Activated naive CD8-positive, alpha-beta T cell treated with anti-CD3 and anti-CD28 coated beads, Interleukin-2, amount 50 U/mL, for 24 hours (primary cell): ENCODE measurements at places on chromosomes 12 and 14.
A peak's percentile ranks its signal among the peaks of the same experiment; 100 is the strongest.

- no peaks in the 10 kb centered on the region for H3K4me1 ChIP-seq
- no peak overlapping the region for H3K27ac ChIP-seq
- peaks cover 2% of the 10 kb centered on the region for H3K27me3 ChIP-seq
- DNase-seq, result no peak
- no peak overlapping the region for H3K4me3 ChIP-seq
Measured at GRCh38 chr14:33584697-33585096, 366.2 kb downstream of the EGLN3 start.

GRCh38 chr12:64931981-64932380 lies 107.5 kb downstream of the TBC1D30 start:
- peaks cover 37% of the 10 kb centered on the region for H3K27me3 ChIP-seq
- no peak overlapping the region for H3K27ac ChIP-seq

GRCh38 chr14:99551034-99551922 lies 52.7 kb downstream of the CCDC85C start:
- H3K36me3 ChIP-seq, result no peaks in the 10 kb centered on the region
- no peak overlapping the region for H3K4me3 ChIP-seq
- no peak for DNase-seq

DNA sequence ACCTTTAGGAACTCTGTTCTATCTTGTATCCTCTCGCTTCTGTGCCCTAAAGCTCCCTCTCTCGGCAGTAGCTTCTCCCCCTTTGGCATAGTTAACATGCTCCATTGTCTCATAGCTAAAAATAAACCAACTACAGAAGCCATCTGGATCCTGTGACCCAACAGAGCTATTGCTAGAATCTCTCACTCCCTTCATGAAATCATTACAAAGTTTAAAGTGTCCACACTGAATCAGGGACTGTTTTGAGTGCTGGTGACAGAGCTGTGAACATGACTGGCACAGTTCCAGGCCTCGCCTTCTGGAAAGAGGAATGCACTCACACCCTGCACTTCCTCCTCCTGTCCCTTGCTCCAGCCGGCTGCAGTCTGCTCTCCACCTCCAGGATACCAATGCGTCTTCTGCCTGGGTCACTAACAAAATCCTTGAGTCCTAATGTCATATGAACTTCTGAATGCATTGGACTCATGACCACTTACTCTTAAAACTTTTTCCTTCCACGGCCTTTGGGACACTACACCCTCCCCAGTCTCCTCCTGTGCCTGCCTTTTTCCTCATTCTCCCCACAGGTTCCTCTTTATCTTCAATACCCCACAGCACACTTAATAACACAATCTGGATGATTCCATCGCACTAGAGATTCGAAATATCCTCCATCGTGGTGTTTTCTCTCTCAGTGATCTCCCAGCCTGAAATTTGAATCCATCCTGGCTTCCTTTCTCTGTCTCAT lies 13.2 kb downstream of the PLBD1 start:
- no peak overlapping the region for H3K27ac ChIP-seq
- H3K36me3 ChIP-seq, result no peaks in the 10 kb centered on the region
- peaks cover 5% of the 10 kb centered on the region for H3K27me3 ChIP-seq
- DNase-seq, result no peak
- H3K4me1 ChIP-seq, result peaks cover 7% of the 10 kb centered on the region
- no peak overlapping the region for H3K4me3 ChIP-seq

DNA sequence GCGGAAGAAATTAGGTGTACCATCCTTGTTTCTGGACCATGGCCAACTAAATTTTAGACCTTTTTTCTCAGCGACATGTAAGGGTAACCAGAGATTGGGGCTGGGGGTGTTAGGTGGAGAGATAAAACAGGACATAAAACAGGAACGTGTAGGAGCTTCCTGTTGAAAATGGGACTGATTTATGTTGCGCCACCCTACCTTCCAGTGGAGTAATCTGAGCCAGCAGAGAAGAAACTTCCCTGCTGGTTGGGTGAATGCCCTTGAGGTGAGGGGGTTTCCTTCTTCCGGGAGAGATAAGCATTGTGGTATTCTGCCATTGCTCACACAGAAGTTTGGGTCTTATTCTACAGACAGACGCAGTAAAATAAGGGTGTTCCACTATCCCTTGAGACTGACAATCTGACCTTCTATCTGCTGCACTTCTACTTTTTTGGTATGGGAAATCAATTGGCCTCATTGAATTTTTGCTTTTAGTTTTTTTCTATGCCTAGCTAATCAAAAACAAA lies 417.6 kb downstream of the PCNX1 start:
- H3K36me3 ChIP-seq, result peaks cover 17% of the 10 kb centered on the region
- H3K4me1 ChIP-seq, result peaks cover 75% of the 10 kb centered on the region
- H3K27me3 ChIP-seq, result peaks cover 2% of the 10 kb centered on the region
- peak overlapping the region; percentile 76 for H3K27ac ChIP-seq

DNA sequence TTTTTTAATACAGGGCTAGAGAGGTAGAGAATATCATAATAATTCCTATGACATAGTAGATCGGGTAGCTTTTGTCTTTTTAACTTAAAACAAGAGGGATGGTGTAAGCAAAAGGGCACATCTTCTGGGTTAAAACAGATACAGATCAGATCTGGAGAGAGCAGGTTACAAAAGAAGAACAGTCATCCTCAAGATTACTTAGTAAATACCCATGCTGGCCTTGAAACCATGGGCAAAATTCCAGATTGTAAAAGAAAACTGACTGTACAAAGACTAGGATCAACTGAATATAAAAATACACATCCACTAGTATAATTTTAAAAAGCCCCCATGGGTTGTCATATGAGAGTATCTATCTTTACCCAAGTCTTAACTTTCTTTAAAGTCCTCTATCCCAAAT lies 76.7 kb downstream of the MED13L start:
- no peaks in the 10 kb centered on the region for H3K27me3 ChIP-seq
- H3K4me3 ChIP-seq, result no peak overlapping the region
- DNase-seq, result no peak
- H3K27ac ChIP-seq, result no peak overlapping the region
- peaks cover 48% of the 10 kb centered on the region for H3K4me1 ChIP-seq
- H3K36me3 ChIP-seq, result peaks cover 4% of the 10 kb centered on the region

DNA sequence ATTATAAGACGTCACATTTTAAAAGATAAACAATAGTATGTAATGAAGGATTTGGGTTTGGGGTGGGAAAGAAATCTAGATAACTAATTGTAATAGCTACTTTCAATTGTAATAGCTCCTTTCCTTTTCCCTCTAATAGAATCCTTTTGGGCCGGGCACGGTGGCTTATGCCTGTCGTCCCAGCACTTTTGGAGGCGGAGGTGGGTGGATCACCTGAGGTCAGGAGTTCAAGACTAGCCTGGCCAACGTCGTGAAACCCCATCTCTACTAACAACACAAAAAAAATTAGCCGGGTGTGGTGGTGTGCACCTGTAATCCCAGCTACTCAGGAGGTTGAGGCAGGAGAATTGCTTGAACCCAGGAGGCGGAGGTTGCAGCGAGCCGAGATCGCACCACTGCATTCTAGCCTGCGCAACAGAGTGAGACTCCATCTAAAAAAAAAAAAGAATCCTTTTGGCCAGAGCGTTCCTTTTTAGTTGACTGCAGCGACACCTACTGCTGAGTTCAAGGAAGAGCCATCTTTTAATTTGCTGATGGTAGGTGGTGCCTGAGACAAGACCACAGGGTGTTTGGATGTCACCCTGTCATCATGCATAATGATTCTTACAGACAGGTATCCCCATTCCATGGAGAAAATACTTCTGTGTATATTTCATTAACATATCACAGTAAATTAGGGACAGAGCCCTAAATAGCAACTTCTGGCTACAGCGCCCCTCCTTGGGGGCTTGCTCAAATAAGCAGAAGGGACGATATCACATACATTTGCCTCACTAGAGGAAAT lies 79.5 kb downstream of the ARMH4 start:
- H3K36me3 ChIP-seq, result no peaks in the 10 kb centered on the region
- H3K27me3 ChIP-seq, result peaks cover 15% of the 10 kb centered on the region
- DNase-seq, result peak; percentile 40
- no peak overlapping the region for H3K4me3 ChIP-seq
- no peak overlapping the region for H3K27ac ChIP-seq

DNA sequence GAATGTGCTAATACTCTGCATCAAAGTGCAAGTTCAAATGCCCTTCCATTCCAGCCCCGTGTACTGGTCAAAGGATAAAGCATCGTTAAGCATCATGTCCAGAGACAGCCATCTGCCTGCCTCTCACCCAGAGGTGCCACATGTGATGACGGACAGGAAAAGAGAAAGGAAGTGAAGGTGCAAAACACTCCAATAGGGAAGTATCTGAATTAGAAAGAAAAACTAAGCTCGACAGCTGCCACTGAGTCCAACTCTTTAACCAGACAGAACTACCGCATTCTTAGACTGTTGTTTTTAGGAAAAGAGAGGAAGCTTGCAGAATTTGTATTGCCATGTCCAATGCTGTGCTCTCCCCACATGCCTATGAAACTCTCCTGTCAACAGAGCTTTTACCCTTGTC lies 465.0 kb upstream of the SOX5 start:
- peak overlapping the region; percentile 42 for H3K27ac ChIP-seq
- no peaks in the 10 kb centered on the region for H3K36me3 ChIP-seq
- peaks cover 5% of the 10 kb centered on the region for H3K27me3 ChIP-seq
- H3K4me3 ChIP-seq, result no peak overlapping the region
- no peak for DNase-seq

GRCh38 chr12:63348556-63348955 lies 197.6 kb upstream of the AVPR1A start:
- H3K27ac ChIP-seq, result no peak overlapping the region
- H3K27me3 ChIP-seq, result no peaks in the 10 kb centered on the region
- no peaks in the 10 kb centered on the region for H3K4me1 ChIP-seq
- DNase-seq, result no peak
- no peaks in the 10 kb centered on the region for H3K36me3 ChIP-seq

DNA sequence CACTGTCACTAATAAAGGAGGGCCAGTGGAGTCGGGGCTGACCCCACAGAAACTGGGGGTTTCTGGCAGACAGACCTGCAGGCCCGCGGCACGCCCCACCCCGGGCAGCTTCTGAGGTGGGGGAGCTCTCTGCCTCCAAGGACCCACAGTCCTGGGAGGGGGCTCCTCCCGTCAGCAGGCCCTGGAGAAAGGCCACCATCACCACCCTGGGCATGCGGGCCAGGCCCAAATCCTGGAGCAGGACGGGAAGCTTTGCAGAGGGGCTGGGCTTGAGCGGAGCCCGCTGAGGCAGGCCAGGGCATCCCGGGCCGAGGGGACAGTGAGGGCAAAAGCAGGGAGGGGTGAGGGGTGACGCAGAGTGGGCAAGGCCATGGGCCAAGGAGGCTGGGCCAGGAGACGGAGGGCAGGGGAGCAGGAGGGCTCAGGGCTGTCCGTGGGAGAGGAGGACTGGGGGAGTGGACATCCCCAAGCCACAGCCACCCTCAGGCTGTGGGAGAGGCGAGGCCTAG lies 11.1 kb upstream of the GPR132 start:
- peaks cover 33% of the 10 kb centered on the region for H3K4me1 ChIP-seq
- DNase-seq, result no peak
- H3K27ac ChIP-seq, result no peak overlapping the region
- no peaks in the 10 kb centered on the region for H3K27me3 ChIP-seq
- H3K36me3 ChIP-seq, result no peaks in the 10 kb centered on the region
- H3K4me3 ChIP-seq, result no peak overlapping the region

DNA sequence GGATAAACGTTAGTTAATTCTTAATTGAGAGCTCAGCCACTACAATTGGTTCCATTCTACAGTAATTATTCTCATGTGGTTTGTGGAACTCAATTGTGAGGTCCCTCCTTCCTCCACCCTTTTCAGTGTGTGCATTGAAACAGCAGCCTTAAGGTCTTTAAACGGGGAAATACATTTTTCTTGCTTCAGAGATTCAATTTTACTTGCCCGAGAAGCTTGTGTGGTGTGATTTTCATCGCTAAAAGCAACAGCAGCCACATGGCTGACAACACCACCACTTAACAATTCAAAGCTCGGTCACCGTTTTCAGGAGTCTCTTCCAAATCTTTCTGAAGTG lies 733 bp upstream of the PPFIBP1 start:
- peak overlapping the region; percentile 94 for H3K4me3 ChIP-seq
- H3K27ac ChIP-seq, result peak overlapping the region; percentile 90
- H3K4me1 ChIP-seq, result peaks cover 34% of the 10 kb centered on the region
- H3K36me3 ChIP-seq, result no peaks in the 10 kb centered on the region

DNA sequence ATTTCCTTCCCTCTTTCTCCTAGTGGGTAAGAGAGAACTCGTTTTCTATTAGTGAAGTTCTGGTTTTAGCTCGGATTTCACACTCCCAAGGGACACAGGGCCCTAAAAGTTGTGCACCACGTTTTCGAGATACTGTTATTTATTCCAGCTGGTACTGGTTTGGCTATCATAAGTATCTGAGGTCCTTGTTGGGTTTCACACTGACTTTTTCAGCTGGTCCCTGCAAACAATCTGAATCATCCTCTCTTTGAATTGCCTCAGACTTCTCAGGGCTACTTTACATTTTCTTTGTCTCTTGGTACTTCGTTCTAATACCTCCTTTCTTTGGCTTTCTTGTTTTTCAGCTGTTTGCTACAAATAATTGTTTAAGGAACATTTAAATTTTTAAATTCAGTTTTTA lies 75.7 kb downstream of the SCN8A start:
- H3K36me3 ChIP-seq, result no peaks in the 10 kb centered on the region
- no peaks in the 10 kb centered on the region for H3K27me3 ChIP-seq
- DNase-seq, result no peak
- peaks cover 5% of the 10 kb centered on the region for H3K4me1 ChIP-seq
- H3K4me3 ChIP-seq, result no peak overlapping the region

DNA sequence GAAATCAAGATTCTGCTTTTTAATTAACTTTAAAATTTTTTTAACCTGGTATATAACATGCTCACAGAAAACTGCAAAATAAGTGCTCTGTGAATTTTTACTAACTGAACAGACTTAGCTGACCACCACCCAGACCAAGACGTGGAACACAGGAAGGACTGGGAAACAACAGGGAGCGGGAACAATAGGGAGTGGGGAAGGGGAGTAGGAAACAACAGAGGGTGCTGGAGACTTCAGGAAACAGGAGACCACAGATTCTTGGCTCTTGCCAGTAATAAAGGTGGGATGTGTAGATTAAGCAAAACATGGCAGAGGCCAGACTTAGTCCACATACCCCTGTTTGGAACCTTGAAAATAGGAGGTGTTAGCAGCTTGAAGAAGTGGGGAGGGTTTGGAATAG lies 51.4 kb upstream of the TMCC3 start:
- peaks cover 11% of the 10 kb centered on the region for H3K4me1 ChIP-seq
- peaks cover 1% of the 10 kb centered on the region for H3K27me3 ChIP-seq
- no peaks in the 10 kb centered on the region for H3K36me3 ChIP-seq
- no peak overlapping the region for H3K27ac ChIP-seq
- no peak for DNase-seq
